ENCODE measurements at places on chromosomes 2 and 18.

DNA sequence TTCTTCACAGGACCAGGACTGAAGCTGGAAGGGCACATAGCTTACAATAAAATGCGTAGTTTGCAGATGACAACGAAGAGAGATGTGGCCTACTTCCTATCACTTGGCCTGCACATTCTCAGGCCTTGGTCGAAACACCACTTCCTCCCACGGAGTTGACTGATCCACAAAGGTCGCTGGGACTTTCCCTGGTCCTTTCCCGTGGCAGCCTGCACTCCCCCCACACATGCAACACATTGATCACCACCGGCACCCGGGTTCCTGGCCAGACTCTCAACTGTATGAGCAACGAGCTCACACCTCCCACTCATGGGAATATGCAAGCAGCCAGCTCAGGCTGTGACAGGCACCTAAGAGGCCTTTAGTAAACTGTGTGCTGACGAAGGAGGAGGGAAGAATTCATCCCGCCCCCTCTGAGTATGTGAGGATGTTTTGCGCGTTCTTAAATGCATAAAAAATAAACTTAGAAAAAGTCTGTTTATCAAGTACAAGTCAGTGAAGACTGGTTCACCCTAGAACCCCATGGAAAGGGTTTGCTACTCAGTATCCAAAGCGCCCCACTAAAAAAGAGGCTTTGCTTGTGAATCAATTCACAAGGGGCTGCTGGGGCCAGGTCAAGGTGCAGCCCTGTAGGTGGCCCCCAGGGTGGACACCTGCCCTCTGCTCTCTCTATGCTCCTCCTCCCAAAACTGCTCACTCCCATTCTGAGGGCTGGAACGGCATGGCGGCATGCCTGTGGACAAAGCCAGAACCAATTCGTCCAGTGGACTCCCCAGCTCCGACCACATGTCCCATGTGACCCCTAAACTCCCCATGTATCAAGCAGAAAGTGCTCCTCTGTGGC lies 154.3 kb downstream of the EIPR1 start:
- peak; percentile 14 for DNase-seq

GRCh38 chr18:32730620-32731091 lies 42.2 kb downstream of the KLHL14 start:
- DNase-seq = no peak

DNA sequence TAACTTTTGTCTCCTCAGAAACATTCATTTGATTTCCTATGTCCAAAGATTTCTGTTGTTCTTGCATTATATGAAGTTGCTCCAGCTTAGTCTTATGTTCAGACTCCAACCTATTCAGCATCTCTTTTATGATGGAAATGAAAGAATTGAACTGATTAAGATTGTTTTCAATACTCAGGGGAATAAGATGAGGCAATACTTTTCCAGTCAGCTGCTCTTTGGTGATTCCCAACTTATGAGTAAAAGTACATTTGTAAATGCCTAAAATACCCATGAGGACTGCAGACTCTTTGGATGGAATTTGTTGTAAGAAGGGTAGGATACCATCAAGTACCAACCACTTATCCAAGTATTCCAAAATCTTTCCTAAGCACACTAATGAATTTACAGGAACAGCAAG lies 39.8 kb downstream of the TRAK2 start:
- DNase-seq = no peak

DNA sequence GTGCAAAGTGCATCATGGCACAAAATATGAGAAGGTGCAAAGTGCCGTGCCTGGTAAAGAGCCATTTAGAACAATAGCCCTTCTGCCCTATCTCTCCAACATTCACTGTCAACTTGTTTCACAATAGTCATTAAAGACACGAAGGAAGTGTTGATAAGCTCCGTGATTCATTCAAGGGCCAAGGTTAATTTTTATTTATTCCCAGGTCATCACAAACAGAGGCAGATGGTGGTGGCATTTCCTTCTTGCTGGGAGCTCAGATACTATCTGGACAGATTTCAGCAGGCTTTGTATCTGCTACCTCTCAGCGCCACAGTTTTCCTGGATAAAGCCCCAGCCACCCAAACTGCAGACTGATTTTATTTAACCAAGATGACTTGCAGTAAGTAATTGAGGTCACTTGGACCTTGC lies 309.3 kb downstream of the ZNF521 start:
- DNase-seq = no peak

- no peak for DNase-seq
These were observed 37.3 kb upstream of the CREB1 start for GRCh38 chr2:207492461-207492860.

DNA sequence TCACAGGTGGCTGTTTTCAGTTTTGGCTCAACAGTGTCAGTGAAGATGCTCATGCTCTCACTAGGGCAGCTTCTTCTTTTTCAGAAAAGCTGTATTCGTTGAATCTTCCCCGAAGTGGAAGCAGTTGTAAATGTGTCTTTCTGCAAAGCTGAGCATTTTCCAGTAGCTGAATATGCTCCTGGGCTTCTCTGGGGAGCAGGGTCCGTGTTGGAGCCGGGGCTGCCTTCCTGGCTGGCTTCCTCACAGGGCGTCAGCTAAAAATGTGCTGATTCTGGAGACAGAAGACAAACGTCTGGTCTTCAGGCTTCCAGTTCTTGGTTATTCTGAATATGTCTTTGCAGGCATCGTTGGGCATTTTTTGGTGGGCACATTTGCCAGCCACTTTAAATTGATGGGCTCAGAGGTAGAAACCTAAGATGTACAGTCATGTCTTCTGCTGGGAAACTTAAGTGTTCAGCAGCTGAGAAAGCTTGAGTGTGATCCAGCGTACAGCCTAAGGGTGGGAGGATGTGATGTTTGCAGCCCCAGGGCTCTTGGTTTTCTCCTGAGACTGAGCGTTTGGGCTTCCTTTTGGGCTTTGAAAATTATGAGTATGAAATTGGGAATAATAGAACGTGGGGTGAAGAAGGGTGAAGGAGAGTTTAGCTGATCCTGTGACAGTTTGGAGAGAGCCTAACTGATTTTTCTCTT lies 19.0 kb downstream of the SETBP1 start:
- no peak for DNase-seq

DNA sequence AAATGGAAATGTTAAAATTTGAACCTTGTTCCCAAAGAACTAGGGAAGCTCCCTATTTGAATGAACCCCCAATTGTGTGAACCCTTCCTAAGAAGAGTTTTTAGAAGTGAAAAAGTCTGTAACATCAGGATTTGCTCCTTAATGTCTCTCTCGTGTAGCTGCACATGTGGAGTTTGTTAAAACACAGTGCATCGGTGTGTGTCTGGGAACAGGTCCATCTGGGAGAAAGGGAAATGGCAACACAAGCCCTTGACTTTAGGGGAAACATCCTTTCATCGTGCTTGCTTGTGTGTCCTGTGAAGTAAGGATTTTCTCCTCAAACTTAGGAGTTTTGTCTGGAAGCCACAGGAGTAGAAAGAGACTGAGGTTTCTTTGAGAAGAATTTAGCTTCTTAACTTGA lies 203.9 kb downstream of the PRKCE start:
- no peak for DNase-seq

DNA sequence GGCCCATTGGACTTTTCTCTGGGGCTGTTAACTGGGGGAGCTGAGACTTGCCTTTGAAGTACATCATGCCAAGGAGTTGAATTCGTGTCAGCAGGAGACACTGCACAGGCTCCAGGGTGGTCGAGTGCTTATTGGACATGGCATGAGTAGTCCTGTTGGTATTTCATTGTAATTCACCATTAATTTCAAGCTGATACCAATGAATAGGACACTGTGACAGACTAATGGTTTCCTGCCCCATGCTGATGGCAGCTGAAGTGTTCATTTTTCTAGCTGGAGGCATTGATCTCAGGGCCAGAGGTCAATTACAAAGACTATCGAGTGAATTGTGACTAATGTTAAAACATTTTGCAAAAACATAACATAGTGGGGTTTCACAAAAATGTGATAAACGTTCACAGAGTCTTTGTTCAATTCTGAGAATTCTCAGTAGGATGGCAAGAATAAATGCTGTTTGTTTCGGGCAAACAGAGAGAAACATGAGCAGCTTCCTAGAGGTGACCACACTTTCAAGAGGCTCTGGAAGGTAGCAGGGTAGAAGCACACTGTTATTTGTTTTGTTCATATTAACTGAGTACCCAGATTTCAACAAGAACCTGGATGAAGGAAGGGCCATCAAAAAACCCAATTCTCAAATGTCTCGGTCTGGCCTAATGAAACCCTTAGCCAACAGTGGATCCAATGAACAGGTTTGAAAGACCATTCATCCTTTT lies 90.6 kb upstream of the ARL4C start:
- no peak for DNase-seq

GRCh38 chr18:5895876-5896740 lies 786 bp upstream of the TMEM200C start:
- DNase-seq = no peak

DNA sequence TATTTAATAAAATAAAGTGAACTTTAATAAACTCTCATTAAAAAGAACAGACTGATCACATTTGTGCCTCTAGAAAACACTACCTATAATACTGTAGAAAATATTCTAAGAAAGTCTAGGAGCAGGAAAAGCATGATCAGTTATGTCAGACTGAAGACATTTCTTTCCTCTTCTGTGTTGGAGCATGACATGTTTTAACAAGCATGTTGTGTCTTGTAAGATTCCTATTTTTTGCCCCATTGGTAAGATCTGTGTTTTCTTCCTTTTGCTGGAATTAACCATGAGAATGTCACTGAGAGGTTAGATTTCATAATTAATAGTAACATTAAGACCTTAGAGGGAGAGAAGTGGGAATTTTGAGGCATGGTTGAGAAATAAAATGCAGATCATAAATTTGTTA lies 27.7 kb downstream of the LAMA3 start:
- DNase-seq = no peak

DNA sequence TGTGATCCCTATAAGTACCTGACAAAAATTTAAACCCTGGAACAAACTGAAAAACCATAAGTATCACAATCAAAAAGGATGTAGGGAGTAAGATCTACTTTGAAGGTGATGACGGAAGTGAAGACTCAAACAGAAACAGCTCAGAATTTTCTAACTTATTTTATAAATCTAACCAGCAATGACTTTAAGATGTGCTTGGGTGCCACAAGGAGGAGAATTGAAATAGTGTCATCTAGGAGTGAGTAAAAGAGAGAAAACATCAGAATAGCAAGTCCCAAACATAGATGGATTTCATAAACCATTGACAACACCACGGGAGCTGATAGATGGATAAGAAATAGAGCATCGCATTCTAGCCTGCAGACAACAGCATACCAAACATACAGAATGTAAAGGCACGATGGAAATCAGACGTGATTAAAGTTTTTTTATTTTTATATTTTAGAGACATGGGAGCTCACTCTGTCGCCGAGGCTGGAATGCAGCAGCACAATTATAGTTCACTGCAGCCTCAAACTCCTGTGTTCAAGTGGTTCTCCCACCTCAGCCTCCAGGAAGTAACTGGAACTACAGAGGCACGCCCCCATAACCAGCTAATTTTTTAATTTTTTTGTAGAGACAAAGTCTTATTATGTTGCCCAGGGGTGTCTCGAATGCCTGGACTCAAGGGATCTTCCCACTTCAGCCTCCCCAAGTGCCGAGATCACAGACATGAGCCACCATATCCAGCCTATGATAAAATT lies 36.9 kb downstream of the MAP3K19 start:
- no peak for DNase-seq

GRCh38 chr18:3903337-3903736 lies 453.4 kb downstream of the TGIF1 start:
- no peak for DNase-seq

DNA sequence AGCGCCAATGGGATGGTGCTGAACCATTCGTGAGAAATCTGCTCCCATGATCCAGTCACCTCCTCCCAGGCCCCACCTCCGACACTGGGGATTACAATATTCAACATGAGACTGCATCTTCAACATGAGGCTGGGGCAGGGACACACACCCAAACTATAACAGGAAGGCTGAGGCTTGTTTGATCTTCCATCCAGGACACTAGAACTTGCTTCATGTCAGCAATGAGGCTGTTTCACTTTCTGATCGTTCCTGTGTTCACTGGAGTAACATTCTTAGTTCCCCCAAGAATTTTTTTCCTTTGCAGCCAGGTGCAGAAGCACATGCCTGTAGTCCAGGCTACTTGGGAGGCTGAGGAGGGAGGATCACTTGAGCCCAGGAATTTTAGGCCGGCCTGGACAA lies 30.8 kb upstream of the SOX11 start:
- DNase-seq = no peak

DNA sequence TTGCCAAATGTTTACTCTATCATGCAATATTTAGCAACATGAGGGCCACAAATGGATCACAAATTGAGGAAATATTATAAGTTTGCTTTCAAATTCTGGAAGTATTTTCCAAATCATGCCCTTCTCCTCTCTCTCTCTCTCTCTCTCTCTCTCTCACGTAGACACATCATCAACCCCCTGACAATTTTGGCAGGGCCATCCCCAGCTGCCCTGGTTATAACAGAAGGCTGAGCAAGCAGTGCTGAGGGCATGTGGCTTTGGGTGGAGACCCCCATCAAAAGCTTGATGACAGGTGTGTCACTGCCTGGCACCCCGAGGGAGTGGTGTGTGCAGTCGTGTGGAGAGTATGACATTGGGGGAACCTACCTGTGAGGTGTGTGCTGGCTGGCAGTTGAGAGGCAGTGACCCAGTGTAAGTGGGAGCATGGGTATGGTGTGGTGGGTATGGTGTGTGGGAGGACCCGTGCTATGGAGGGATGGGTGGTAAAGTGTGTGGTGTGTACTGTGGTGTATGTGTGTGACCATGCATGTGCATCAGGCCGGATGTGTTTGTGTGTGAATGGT lies 224.5 kb downstream of the TTC32 start:
- DNase-seq = no peak

DNA sequence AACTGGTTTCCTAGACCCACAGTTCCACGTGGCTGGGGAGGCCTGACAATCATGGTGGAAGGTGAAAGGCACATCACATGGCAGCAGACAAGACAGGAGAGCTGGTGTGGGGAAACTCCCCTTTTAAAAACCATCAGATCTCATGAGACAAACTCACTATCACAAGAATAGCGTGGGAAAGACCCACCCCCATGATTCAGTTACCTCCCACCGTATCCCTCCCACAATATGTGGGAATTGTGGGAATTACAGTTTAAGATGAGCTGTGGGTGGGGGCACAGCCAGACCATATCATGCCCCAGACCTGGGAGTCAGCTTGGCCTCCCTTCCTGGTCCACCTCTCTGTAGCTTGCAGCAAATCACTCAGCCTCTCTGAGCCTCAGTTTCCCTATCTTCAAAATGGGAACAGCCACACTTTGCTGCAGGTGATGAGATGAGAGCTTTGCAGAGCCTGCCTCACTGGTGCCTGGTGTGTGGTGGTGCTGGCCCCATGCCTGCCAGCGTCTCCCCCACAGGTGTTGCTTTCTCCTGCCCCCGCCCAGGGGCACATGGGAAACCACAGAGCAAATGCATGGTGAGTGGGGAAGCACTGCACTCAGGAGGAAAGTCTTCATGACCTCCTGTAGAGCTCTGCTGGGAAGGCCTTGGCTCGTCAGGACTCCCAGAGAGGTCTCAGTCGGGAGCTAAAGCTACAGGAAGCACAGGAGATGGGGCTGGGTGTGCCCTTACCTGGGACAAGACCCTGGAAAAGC lies 31.1 kb downstream of the GREB1 start:
- no peak for DNase-seq

GRCh38 chr2:33782395-33783230 lies 183.5 kb upstream of the FAM98A start:
- DNase-seq = no peak

- no peak for DNase-seq
These were observed 316.7 kb downstream of the LRP1B start for GRCh38 chr2:141814150-141814549.

Data from activated CD4-positive, alpha-beta T cell treated with anti-CD3 and anti-CD28 coated beads for 1 hour (primary cell).